ENCODE measurements at places on chromosomes 2 and 18.

- DNase-seq: no peak
These were observed 64.8 kb downstream of the NCAPH start for GRCh38 chr2:96400049-96401000.

GRCh38 chr2:97994476-97994875 lies 1.3 kb downstream of the TMEM131 start:
- no peak for DNase-seq

DNA sequence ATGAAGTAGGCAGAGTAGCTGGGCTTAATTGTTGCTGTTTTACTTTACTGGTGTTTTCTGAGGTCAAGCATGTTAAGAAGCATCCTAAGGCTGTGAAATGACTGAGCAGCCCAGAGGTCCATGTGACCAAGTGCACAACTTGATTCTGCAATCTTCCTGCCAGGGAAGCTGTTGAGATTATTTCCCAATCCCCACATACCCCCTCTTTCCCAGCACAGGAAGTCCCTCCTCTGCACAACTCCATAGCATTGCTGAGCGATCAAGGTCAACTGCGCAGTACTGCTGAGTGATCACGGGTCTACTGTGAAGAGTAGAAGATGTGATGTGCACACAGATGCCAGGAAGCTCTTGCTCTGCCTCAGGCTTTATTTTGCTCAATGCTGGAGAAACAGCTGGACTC lies 105.8 kb downstream of the GALNT14 start:
- no peak for DNase-seq

- no peak for DNase-seq
These were observed 66.2 kb upstream of the CTDP1 start for GRCh38 chr18:79613186-79613931.

DNA sequence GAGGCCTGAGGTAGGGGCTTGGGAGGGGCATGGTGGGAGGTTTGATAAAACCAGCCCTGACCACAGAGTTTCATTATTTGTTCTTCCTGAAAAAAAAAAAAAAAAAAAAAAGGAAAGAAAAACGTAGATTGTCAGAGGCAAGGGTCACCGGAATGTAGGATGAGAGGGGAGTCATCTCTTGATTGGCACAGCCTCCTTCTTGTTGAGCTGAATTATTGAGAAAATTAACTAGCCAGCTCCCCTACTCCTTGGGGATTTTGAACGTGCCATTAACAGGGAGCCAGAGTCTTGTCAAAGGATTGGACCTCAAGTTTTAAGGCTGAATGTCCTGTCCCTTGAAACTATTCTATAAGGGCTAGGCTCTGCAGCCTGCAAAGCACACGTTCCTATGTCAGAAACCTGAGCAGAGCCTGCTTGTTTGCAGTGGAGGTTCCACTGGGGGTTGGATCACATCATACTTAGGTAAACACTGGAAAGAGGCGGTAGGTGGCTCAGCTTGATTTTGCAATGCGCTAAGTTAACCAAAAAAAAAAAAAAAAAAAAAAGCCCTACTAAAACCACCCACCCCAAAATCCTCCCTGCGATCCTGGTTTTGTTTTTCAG lies 2.3 kb downstream of the INHBB start:
- DNase-seq: no peak

DNA sequence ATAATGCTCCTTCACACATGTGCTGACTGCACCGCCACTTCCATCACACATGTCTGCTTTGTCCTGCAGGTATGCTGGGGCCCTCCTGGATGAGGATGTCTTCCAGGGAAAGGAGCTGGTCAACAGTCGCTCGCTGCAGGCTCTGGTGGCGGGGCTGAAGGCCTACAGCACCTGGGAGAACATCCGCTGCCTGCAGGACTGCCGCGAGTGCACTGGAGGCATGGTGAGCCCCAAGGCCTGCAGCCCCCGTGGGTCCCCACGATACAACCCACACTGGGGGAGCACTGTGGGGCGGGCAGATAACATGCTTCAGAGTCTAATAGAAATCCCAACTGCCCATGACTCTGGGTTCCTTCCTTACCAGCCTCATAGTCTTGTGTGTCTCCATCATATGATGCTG lies 187.3 kb upstream of the BCL2L11 start:
- no peak for DNase-seq

DNA sequence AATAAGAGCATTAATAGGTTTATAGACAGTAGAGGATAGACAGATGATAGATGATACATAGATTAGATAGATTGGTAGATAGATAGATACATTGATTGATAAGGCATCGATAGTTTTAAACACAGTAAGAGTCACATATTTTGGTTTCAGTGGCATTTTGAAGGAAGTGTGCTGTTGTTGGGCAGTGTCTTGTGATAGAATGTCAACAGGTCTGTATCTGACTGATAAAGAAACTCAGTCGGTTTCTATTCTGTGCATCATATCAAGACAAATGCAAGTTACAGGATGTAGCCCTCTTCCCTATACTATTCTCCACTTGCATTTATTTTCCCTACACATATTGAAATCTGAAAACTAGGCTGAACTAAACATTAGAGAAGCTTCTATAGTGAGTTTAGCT lies 1229.0 kb upstream of the ZEB2 start:
- no peak for DNase-seq

DNA sequence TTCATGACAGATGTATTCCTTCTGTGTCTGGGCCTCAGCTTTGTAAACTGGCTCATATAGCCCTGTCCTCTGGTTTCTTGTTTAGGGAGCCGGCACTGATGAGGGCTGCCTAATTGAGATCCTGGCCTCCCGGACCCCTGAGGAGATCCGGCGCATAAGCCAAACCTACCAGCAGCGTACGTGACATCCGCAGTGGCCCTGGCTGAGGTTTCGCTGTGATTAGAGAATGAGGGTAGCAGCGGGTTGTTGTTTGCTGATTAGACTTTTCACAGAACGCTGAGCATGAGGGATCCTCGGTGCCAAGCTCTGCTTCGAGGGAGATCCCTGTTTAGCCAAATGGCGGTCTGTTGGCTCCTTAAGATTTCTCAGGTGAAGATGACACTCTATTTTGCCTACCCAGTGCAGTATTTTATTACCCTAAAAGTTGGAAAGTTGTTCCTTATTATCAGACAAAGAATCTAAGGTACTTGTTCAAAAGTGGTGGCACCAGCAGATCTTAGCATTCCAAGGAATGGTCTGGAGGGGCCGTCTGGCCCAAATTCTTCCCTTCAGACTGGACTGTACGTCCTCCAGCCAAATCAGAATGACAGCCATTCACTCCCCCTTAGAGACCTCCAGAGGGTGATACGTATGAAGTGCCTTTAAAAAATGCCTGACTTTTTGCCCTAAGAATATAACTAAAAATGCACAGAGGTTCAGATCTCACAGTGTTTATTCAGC lies 21.5 kb upstream of the GMCL1 start:
- no peak for DNase-seq

All from fibroblast of skin of back (primary cell).